CD4-positive, alpha-beta T cell treated with Interleukin-17A for 4 hours (primary cell): ENCODE measurements at places on chromosomes 1 and 21.

- no peak for DNase-seq
Measured at GRCh38 chr1:182376936-182377574, 14.5 kb downstream of the GLUL start.

- DNase-seq, result peak; percentile 30
Measured at GRCh38 chr1:3319874-3320245, 134.6 kb upstream of the ARHGEF16 start.

- DNase-seq, result no peak
Measured at GRCh38 chr21:16587681-16588375, 858.0 kb downstream of the USP25 start.

- DNase-seq, result no peak
Measured at GRCh38 chr1:200660719-200661118, 9.0 kb downstream of the DDX59 start.

DNA sequence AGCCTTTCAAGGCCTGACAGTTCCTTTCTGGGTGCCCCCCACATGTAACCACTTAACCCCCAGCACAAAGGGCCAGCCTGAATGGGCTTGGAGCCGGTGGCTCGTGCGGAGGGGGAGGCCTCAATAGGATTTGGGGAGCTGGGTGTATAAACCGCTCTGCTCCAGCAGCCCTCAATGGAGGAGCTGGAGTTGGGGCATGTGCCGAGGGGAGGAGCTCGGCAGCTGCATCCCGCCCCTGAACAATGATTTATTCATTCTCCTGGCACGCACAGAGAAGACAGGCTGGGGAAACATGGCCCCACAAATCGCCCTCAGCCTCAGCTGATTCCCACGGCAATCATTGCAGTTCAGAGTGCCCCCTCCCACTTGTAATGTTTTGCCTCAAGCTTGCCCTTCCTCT lies 6.9 kb upstream of the C1orf216 start:
- DNase-seq, result no peak

DNA sequence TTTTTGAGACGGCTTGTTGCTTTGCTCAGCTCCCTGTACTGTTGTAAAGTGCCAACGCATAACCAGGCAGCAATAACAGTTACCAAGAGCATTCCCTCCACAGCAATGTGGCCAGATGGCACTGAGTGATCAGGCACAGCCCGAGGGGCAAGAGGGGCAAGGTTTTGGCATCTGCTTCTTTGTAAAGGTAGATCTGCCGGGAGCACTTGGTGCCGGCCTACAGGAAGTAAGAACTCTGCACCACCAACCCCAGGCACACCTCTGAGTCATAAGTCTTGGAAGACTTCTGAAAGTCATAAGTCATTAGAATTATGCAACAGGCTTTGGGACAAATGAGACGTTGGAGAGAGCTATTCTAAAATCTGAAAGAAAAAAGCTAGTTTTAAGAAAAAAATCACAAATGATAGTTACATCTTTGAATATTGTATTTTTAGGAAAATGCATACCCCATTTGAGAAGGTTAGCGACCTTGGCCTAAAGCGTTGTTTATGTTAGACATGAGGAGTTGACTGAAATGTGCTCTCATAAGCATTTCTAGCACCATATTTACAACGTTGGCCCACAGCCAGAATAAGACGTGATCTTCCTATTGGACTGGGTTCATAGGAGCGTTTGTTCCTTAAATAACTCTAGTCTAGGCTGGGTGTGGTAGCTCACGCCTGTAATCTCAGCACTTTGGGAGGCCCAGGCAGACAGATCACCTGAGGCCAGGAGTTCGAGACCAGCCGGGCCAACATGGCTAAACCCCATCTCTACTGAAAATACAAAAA lies 37.7 kb upstream of the MAP10 start:
- no peak for DNase-seq

- DNase-seq, result peak; percentile 47
Measured at GRCh38 chr1:63651161-63651701, 58.0 kb downstream of the PGM1 start.

DNA sequence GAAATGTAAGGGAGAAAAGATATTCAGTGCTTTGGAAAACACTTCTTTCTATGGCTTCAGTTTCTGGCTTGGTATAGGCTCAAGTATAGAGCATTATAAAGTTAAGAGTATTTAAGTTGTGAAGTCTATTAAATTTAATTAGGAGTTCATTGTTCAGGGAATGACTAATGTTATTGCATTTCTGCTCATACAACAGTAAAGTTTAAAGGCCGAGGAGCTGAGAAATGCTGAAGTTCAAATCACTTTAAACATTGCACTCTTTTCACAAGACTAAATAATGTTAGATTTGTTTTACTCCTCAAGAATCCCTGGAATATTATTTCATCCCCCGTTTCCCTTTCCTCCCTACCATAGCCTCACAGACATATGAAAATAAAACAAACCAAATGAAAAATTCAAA lies 30.1 kb downstream of the RGS5 start:
- no peak for DNase-seq

- DNase-seq, result no peak
Measured at GRCh38 chr1:41665962-41666917, 181.8 kb upstream of the EDN2 start.

GRCh38 chr1:188128761-188129160 lies 1300.0 kb downstream of the PLA2G4A start:
- no peak for DNase-seq

DNA sequence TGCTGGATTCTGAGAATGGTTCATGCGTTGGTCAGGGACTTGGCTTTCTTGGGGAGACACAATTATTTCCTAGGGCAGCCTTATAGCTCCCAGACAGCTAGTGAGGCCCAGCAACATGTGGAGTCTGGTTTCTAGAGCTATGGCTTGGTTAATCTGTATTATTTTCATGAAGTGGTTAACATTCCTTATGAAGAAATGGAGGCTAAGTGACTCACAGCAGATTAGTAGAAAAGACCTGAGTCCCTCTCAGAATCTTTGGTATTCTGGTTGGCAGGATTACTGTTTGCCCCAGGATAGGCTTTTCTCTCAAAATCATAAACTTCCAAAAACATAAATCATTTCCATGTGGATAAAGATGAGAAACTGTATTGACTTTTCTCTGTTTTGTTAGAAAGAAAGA lies 42.3 kb downstream of the DUSP10 start:
- DNase-seq, result no peak

DNA sequence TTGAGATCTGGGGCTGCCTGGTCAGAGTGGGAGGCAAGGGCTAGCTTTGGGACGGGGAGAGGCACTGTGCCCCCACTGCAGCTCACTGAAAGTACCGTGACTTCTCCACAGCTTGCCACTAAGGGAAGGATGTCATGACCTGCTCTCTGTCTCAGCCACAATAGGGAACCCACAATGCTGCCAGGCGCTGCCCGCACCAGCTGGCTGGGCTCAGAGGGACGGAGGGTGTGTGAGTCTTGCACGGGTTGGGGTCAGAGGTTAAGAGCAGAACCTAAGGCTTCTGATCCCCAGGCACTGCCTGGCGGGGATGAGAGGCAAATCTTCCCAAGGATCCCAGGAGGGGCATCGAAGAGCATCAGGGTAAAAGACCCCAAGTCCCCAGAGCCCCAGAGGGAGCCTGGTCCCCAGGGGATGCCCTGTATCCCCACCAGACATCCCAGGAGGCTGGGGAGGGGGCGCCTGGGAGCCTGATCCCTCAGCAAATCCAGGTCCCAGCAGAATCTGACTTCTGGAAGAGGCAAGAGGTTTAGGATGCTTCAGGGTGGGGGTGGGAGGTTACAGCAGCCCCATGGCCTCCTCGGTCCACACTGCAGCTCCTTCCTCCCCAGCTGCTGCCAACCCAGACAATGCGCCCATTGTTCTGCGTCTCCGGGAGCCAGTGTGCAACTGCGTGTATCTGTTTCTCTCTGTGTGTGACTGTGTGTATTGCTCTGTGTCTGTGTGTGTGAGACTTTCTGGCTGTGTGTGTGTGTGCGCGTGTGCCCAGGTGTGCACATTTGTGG lies 2.0 kb upstream of the MARCKSL1 start:
- DNase-seq, result no peak

DNA sequence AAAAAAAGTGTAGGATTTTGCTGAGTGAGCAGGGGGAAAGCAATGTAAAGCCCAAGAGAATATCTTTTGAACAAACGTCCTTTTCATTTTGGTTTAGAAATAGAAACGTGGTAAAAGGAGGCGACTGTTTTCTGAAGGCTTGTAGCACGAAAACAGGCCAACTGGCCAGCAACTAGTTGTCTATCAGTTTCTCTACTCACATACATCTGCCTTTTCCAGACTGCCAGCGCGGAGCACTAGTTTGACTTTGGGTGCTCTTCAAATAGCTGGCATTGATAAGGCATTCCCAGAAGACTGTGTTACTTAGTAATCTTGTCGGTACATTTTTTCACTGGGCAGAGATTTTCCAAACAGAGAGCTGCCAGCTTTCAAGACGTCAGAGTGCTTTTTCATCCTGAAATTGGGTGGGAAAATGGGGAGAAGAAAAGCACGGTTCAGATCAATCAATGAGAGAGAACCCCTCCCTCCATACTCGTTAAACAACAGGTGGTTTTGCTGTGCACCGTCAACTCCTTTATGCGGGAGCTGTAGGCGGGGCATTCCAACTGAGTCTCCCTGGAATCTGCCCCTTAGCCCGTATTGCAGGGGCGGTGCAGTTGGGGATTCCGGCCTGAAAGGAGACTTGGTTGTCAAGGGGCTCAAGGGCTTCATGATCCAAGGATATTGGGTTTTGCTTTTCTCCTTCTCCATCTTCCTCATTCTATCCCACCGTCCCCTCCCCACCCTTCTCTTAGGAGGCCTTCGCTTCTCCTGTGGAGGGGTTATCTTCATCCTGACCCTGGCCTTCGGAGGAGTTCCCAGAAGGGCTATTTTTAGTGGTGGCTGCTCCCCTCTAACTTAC lies 884 bp upstream of the LRRC8C start:
- DNase-seq, result peak; percentile 24

DNA sequence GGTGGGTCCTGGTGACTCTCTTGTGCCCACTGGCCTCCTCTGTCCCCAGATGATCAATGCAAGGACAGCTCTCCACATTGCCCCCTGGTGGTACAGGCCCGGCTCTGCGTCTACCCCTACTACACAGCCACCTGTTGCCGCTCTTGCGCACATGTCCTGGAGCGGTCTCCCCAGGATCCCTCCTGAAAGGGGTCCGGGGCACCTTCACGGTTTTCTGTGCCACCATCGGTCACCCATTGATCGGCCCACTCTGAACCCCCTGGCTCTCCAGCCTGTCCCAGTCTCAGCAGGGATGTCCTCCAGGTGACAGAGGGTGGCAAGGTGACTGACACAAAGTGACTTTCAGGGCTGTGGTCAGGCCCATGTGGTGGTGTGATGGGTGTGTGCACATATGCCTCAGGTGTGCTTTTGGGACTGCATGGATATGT lies 10.8 kb downstream of the ADAMTSL4 start:
- DNase-seq, result peak; percentile 84

GRCh38 chr1:76786222-76786621 lies 81.1 kb upstream of the ST6GALNAC5 start:
- DNase-seq, result no peak

DNA sequence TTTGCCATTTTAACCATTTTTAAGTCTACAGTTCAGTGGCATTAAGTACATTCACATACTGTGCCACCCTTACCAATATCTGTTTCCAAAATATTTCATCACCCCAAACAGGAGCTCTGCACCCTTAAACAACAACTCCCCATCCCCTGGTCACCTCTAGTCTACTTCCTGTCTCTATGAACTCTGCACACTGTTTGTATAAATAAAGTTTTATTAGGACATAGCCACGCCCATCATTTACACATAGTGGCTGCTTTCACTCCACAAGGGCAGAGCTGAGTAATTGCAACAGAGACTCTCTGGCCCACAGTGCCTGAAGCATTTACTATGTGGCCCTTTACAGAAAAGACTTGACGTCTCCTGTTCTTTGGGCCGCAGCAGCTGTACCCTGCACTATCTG lies 30.1 kb downstream of the KCNAB2 start:
- no peak for DNase-seq
